ENCODE measurements at places on chromosomes 13 and 19.

DNA sequence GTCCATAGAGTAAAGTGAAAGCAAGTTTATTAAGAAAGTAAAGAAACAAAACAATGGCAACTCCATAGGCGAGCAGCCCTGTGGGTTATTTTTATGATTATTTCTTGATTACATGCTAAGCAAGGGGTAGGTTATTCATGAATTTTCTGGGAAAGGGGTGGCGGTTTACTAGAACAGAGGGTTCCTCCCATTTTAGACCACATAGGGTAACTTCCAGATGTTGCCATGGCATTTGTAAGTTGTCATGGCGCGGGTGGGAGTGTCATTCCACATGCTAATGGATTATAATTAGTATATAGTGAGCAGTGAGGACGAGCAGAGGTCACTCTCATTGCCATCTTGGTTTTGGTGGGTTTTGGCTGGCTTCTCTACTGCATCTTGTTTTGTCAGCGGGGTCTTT is 8.4 kb upstream of the DCUN1D2 start:
- no peak for DNase-seq

DNA sequence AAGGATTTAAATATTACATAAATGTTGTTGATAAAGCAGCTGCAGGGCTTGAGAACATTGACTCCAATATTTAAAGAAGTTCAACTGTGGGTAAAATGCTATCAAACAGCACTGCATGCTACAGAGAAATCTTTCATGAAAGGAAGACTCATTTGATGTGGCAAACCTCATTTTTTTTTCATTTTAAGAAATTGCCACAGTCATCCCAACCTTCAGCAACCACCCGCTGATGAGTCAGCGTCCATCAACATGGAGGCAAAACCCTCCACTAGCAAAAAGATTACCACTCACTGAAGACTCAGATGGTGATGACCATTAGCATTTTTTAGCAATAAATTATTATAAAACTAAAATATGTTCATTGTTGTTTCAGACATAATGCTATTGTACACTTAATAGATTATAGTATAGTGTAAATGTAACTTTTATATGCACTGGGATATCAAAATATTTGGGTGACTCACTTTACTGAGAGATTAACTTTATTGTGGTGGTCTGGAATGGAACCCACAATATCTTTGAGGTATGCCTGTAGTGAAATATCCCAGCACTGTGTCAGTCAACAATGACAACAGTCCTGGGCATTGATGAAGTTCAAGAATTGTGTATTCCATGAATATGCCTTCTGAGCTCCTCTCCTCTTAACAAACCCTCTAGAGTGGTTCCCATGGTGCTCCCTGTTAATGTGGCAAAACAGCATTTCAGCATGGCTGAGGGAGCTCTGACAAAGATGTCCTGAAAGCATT is 52.4 kb upstream of the SOX21 start:
- DNase-seq, result no peak

DNA sequence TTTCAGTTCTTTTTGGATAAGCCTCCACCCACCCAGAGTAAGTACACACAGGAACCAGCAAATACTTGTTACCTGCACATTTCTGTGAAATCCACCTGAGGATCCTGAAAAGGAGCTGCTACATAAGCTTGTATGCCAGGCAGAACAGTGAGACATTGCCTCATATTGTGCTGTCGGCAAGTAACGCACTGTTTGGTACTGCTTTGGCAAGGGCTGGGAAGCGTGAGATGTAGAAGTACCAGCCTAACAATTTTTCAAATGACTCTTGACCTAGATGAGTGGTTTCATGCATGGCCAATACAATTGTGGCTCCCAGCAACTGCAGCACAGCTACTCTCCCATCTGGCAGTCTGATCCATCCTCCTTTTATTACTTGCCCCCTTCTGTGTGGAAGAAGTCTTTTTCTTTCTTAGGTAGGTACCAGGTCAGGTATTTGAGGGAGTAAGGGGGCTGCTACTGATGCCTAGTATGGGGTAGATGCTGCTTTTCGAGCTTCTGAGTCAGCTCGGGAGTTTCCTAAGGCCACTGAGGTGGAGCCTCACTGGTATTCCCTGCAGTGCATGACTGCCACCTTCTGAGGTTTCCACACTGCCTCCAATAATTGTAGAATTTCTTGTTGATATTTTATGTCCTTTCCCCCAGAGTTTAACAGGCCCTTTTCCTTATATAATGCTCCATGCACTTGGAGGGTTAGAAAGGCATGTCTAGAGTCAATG is 52.2 kb downstream of the ZNF737 start:
- DNase-seq, result no peak

GRCh38 chr13:52371736-52372247 is 34.2 kb downstream of the THSD1 start:
- no peak for DNase-seq

- no peak for DNase-seq
Measured at GRCh38 chr13:37601648-37602440, 3.3 kb upstream of the POSTN start.

GRCh38 chr13:95444006-95444730 is 108.4 kb upstream of the CLDN10 start:
- no peak for DNase-seq

DNA sequence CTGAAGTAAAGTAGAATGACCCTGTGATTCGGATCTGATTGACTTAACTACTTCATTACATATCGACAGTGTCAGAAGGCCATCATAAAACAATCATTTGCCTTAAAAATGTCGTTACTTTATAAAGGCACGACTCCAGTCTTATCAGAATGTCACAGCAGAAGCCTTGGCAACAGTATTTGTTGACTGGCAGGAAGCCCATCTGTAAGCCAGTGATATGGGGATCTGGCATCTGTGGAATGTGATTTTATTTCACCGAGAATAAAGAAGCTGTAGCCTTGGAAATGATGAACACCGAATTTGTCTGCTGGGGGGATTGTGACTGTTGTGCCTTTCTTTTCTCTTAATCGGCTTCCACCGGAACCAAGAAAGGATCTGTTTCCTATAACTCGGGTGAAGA is 362.5 kb downstream of the TDRD3 start:
- no peak for DNase-seq

DNA sequence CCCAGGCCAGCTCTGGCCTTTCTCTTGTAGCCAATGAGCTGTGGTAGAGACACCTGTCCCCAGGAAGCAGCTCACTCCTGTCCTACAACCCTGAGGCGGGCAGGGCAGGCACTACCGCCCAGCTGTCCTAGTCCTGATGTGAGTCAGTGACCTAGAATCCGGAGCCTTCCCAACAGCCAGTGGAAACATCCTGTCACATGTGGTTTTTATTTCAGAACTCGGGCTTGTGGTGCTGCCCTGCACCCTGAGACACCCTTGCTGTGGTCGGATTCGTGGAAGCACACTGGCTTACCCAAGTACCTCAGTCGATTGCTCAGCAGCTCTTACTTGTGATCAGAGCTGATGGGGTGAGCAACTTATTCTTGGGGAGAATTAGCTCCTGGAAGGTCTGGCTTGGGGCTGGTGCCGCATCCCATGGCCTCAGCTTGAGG is 83.6 kb upstream of the ARHGEF7 start:
- no peak for DNase-seq

- DNase-seq, result no peak
Measured at GRCh38 chr13:102970542-102970941, 95.7 kb downstream of the SLC10A2 start.

GRCh38 chr13:48783695-48784230 is 130.0 kb downstream of the CYSLTR2 start:
- DNase-seq, result no peak

- no peak for DNase-seq
Measured at GRCh38 chr19:15118248-15118647, 11.0 kb downstream of the SYDE1 start.

- peak; percentile 30 for DNase-seq
Measured at GRCh38 chr13:31945202-31945961, 86.2 kb upstream of the FRY start.

- DNase-seq, result peak; percentile 18
Measured at GRCh38 chr13:45662162-45662561, 40.0 kb upstream of the CBY2 start.

GRCh38 chr19:3475449-3475848 is 4.9 kb downstream of the SMIM24 start:
- DNase-seq, result no peak

GRCh38 chr13:90751026-90751425 is 596.5 kb upstream of the MIR17HG start:
- no peak for DNase-seq

GRCh38 chr13:102311901-102312300 is 89.9 kb downstream of the FGF14 start:
- no peak for DNase-seq

- DNase-seq, result no peak
Measured at GRCh38 chr19:34787059-34787824, 14.2 kb upstream of the ZNF599 start.

All from NCI-H1436 (cell line).